ENCODE measurements at places on chromosomes 6 and 20. TPM values are rescaled to one million over a fixed set of nuclear protein-coding genes. Genes with fewer than 3 reads are reported as not detected.
A peak's percentile ranks its signal among the peaks of the same experiment; 100 is the strongest.

- DNase-seq: no peak
Measured at GRCh38 chr6:22899426-22899825, 330.1 kb downstream of the HDGFL1 start.

- DNase-seq: peak; percentile 71
Measured at GRCh38 chr20:3753098-3753497, 14.5 kb downstream of the ADISSP start.

- DNase-seq: no peak
Measured at GRCh38 chr20:36862857-36863668, 12.9 kb upstream of the TLDC2 start.

DNA sequence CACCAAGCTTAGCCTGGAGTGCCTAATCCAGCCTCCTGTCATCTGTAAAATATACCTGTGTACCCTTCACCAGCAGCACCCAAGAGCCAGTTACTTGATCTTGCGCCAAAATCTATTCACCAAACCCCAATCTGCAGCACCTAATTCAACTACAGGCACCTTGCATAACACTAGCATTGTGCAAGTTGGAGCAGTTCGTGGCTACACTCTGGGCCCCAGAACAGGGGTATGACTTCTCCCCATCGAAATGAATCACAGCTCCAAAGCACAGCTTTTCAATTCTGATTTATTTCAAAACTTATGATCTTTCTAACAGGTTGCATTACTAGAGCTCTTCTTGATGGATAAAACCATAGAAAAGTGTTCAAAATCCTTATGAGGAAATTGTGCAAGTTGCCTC is 100.4 kb upstream of the TCF21 start:
- no peak for DNase-seq

DNA sequence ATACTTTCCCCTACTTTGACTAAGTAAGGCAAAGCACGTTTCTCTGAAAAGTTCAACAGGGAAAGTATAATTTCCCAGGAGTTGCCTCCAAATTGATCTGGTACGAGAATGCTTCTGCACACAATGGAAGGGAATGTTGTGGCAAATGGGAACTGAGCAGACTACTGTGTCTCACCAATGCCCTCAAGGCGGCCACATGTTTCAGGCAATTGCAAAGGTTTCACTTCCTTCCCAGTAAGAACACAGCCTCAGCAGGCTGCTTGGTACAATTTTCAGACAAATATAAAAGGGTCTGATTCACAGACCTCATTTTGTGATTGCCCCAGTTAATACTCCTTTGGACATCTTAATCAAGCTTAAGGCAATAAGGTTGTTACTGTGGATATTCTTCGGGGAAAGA is 71.2 kb downstream of the KIAA0319 start:
- no peak for DNase-seq

- no peak for DNase-seq
Measured at GRCh38 chr6:111894951-111895350, 21.7 kb upstream of the FYN start.

- DNase-seq: no peak
Measured at GRCh38 chr6:26126394-26127235, 39.4 kb downstream of the HFE start.

- no peak for DNase-seq
Measured at GRCh38 chr20:42309050-42309449, 690.9 kb upstream of the CHD6 start.

- DNase-seq: no peak
Measured at GRCh38 chr6:143141442-143141841, 80.8 kb downstream of the AIG1 start.

GRCh38 chr6:45327956-45328522 is at the start of gene RUNX2:
Gene RUNX2 (plus strand): TSS chr6:45328330. CDS start chr6:45328727, 397 bp downstream.
- no peak for DNase-seq

GRCh38 chr6:151961809-151962208 is 154.3 kb downstream of the ESR1 start:
- DNase-seq: no peak

DNA sequence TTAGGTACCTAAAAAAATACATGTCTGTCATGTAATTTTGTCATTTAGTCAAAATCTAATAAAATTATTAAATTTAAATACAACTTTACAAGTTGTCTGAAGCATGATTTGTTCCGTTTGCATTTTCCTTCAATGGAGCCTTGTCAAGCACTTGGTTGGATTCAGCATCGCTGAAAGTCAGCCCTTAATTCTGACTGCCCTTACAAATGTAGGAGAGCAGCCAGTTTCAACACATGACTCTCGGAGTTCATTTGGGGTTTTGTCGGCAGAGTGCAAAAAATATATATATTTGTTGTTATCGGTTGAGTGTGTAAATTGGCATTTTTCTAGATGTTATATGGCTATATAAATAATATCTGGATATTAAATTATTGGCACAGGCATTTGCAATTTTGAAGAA is 180.6 kb downstream of the RPS12 start:
- no peak for DNase-seq

GRCh38 chr20:13687815-13688214 is 49.1 kb upstream of the TASP1 start:
- no peak for DNase-seq

DNA sequence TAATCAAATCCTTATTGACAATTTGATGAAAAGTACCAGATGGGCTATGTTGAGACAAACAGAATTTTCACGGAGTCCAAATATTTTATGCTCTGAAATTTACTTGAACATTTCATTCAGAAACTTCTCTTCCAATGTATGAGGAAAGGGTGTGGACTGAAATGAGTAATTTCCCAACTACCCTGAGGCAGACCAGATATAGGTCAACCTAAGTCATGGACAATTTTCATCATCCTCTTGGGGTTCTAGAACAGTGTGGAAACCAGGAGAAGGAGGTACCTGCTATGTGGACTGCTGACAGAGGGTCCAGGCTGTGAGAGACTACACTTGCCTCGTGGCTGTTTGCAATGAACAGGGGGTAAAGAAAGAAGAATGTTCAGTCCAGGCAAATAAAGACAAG is 323.0 kb downstream of the ESR1 start:
- no peak for DNase-seq

DNA sequence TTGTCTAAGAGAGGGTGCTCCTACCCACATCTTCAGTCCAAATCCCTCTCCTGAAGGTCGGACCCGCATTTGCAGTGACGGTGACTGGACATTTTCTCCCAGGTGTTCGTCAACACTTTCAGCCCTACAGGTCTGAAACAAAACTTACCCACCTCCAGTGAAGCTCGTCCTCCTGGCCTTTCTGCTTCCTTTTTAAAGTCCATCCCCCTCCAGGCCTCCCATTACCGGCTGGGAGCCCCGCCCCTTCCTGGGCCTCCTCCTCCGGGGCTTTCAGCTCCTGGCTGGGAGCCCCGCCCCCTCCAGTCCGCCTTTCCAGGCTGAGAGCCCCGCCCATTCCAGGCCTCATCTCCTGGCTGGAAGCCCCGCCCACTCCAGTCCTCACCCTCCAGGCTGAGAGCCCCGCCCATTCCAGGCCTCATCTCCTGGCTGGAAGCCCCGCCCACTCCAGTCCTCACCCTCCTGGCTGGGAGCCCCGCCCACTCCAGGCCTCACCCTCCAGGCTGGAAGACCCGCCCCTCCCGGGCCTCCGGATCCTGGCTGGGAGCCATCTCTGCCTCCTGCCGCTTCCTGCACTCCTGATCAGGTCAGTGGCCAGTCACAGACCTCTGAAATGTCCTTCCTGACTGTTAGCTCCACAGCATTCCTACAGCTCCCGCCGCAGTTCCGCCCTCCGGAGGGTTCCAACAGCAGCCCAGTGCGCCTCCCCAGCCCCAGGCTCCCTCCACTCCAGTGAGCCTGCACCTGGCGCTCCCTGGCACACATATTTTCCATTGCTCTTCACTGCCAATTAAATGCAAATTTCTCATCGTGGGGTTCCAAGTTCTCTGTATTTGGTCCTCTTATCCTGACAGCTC is 98.5 kb downstream of the LY86 start:
- peak; percentile 85 for DNase-seq

DNA sequence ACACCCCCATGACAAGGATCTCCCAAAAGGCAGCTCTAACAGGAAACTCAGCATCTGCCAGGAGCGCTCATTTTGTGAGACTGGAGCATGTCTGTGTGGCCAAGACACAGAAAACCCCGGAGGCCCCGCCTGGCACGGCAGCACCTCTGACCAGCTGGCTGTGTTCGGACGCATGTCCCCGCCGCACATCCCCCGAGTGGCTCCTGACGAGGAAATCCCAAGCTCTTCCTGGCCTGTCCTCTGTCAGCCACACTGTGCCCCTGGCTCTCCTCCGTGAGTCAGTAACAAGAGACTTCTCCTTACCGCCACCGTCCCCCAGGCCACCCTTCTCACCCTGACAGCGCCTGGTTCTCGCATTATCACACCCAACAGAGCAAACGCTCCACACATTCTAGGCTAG is 14.4 kb downstream of the SLC2A4RG start:
- no peak for DNase-seq

DNA sequence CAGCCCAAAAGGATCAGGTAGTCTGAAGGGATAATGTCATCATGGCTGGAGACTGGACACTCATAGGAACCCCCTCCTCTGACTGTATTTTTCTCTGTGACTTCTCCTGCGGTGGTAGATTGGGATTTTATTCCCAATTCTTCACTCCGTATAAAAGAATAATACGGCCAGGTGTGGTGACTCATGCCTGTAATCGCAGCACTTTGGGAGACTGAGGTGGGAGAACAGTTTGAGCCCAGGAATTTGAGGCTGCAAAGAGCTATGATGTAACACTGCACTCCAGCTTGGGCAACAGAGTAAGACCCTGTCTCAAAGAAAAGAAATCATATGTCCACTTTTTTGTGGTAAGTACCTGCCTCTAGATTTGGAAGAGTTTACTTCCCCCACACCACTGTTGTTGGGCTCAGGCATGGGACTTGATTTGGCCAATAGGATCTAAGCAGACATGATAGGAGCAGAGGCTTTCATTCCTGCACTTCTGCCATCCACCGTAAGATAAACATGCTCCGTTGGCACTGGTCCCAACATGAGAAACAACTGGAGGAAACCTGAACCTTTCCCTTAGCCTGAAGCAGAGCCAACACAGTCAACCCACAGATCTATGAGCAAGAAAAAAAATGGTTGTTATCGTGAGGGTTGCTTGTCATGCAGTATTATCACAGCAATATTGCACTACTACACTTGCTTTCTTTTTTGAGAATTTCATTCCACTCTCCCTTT is 82.0 kb downstream of the JPH2 start:
- DNase-seq: no peak

- DNase-seq: no peak
Measured at GRCh38 chr6:35500782-35501181, 3.9 kb upstream of the TEAD3 start.

GRCh38 chr6:146892613-146893401 is 294.0 kb downstream of the ADGB start:
- no peak for DNase-seq

- no peak for DNase-seq
Measured at GRCh38 chr6:119112812-119113530, 34.5 kb upstream of the FAM184A start.

GRCh38 chr20:19498756-19499155 is 259.3 kb upstream of the RIN2 start:
- DNase-seq: no peak

DNA sequence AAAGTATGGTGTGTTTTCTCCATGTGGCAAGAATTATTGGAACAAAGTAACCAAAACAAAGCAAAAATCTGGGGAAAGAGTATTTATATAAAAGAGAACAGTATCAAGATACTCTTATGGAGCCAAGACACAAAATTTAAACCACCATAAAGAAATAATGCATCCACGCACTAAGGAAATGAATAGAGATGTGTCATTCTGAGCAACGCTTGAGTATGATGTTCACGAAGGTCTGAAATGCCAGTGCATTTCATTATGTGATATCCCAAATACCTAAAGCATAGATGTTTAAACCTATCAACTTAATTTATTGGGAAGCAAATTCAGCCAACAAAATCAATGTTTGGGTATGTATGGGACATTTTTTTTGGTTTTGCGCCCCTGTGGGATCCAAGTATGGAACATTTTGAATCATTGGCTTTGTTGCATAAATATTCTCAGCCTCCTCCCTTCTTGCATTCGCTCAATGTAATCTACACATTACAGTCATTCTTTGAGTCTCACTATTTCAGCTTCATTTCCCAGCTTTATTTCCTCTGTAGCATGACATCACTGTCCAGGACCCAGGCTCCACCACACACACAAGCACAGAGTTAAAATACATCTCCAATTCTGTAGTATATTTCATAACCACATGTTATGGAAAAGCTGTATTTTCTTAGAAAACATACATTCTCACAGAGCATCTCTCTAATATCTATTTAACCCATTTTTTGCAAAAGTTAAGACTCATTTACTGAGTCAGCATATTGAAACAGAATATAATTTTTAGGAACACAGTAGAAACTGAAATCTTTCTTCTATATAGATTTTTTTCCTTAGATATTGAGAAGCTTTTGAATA is 11.6 kb upstream of the MOXD1 start:
- DNase-seq: no peak

DNA sequence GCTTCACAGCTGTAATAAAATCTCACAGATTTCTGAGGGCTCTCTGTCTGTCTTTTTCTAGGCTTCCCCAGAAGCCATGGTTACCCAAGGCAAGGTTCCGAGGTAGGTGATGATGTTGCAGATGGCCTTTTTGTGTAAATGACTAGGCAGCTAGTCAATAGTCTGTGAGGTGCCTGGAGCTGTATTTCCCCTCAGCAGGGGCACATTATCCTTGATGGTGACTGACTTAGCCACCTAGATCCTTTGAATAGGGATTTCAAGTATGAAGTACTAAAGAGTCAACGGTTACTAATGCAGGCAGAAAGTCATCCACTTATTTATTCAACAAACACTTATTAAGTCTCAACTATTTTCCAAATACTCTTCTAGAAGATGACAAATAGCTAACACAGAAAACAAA is 49.3 kb upstream of the L3MBTL3 start:
- DNase-seq: no peak

The BNIP5 gene
- not detected for total RNA-seq

The PRIM2 gene
- total RNA-seq: 11.3 TPM

The TRIM15 gene
- total RNA-seq: not detected

The SLC12A5 gene
- not detected for total RNA-seq

The PRRC2A gene
- total RNA-seq: 222 TPM

The CRISP2 gene
- not detected for total RNA-seq

The SEMG1 gene
- total RNA-seq: not detected

The SRXN1 gene
- 20.4 TPM for total RNA-seq

The RAD21L1 gene
- not detected for total RNA-seq

The FAXC gene
- 3.0 TPM for total RNA-seq

The BPIFB2 gene
- 0.26 TPM for total RNA-seq

The TMEM63B gene
- total RNA-seq: 14.5 TPM

The LY6G6D gene
- not detected for total RNA-seq

The PDE10A gene
- total RNA-seq: 154 TPM

The TINAG gene
- not detected for total RNA-seq

The DEFB132 gene
- total RNA-seq: not detected

Measured in ovary (tissue), 10 donors.